ENCODE measurements at places on chromosomes 16 and 17. TPM values are rescaled to one million over a fixed set of nuclear protein-coding genes. Genes with fewer than 3 reads are reported as not detected.

GRCh38 chr16:87460936-87461335, 31.9 kb downstream of the ZCCHC14 start:
- no peak for DNase-seq

GRCh38 chr17:4740025-4740351, 260 bp upstream of the CXCL16 start:
- no peak for DNase-seq

- DNase-seq = no peak
Measured at GRCh38 chr17:76053246-76054111, 18.8 kb downstream of the SRP68 start.

- DNase-seq = peak; percentile 74
Measured at GRCh38 chr16:1333149-1333812, at the start of gene BAIAP3. Gene BAIAP3 (plus strand): TSS chr16:1333645. CDS start chr16:1338550, 4,905 bp downstream.

DNA sequence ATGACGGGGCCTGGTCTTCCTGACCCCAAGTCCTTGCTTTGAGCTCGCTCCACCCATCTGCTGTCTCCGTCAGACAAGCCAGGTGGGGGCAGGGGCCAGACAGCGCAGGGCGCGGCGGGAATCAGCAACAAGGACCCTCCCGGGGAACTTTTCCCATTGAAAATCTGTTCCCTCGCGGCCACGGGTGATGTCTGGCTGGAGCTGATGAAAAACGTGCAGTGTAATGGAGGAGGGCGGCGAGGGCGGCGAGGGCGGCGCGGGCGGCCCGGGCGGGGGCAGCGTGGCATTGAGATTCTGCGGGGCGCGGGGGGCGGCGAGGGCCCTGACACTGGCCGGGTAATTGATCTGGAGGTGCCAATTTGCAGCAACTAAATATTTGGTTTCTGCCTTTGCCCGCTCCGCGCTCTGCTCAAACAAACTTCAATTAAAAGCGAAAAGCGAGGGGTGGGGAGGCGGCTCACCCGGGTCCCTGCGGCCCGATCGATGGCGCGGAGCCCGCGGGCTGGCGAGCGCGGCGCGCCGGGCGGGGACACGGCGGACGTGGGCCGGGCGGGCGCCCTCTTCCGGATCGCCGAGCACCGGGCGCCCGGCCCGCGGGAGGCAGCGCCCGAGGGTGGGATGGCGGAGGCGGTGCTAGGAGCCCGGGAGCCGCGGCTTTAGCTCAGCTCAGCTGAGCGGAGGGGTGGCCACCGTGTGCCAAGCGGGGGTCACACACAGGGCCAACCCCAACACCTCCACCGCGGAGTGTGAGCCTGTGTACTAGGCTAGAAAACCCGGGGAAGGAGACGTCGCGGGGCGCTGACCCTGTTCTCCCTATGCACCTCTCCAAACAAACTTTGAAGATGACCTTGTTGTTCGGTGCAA, 32.4 kb downstream of the DCAKD start:
- DNase-seq = no peak

DNA sequence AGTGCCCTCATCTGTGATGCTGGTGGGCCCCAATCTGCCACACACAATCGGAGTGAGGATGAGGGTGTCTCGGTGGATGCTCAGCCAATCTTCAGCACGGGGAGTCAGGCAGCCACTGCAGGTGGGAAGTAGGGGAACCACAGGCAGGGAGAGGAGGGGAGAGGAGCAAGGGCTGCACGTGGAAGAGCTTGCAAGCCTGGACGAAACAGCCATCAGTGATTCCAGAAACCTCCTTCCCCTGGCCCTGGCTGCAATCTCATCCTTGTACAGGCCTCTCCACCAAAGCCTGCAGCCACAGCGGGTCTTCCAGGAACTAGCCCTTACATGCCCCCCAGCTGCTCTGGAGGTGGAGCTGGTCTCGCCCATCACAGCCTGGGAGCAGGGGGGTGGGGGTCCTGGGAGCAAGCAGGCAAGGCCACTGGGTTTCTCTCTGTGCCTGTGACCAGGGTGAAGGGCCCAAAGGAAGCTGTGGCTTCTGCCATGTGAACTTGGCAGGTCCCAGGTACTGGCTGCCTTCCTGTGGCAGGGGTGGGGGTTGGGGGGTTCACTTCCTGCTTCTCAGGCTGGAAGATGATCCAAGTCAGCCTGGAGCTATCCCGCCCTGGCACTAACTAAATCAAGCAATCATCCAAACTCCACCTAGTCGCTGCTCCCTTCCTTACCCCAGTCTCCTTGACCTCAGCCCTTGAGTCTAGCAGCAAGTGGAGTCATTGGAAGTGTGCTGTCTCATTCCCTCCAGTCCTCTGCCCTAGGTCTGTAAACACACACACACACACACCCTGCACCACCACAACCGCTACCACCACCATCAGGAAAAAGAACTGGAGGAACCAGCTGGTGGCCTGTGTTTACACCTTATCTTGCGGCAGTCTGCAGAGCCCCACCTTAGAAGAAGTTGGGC, 29.4 kb upstream of the MLKL start:
- no peak for DNase-seq

DNA sequence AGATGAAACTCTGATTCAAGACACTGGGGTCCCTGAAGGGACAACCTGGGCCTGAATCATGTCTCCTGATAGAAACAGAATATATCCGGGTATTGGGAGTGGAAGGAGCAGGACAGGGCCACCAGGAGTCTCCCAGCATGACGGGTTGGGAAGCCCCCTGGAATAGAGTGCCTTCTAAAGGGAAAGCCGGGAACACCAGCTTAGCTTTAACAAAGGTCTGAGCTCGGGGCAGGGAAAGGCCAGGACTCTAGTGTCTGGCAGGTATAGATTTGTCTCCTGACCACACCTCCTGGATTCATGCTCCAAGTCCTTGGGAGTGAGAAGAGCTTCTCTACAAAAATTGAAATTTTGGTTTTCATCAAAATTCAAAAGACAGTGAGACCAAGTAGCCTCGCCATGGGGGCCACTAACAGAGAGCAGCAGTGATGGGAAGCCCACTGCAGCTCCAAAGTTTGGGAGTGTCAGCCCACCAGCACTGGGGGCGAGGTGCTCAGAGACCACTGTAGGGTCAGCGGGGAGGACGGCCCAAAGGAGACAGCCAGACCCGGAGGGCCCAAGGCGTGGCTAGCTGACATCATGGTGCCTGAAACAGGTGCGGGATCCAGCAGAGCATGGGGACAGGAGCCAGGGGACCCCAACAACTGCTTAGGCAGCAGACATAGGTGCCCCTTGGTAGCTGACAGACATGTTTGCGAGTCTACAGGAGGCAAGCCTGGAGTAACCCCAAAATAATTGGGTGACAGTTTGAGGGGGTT, 81.0 kb downstream of the C16orf78 start:
- no peak for DNase-seq

- DNase-seq = no peak
Measured at GRCh38 chr16:77233799-77234519, 34.8 kb downstream of the SYCE1L start.

- DNase-seq = no peak
Measured at GRCh38 chr17:58032691-58033415, 25.8 kb upstream of the SRSF1 start.

GRCh38 chr17:73498176-73498575, 146.1 kb downstream of the SDK2 start:
- DNase-seq = no peak

DNA sequence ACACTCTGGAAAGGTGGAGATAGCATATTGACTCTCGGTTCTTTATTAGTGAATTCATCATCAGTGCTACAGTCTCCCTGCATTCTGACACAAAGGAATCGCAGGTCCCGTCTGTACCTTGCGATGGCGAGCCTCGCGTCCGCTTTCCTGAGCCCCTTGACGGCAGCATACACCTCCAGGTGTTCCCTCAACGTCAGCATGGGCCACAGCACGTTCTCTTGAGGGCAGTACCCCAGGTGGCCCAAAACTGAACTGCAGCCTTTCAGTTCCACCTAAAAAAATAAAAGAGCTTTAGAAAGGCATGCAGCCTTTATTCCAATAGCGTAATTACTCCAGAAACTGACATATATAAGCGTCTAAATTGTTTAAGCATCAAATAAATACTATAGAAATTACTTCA, 24.2 kb upstream of the ABCA9 start:
- peak; percentile 21 for DNase-seq

GRCh38 chr17:39782980-39783379, 45.2 kb downstream of the GRB7 start:
- DNase-seq = no peak

- no peak for DNase-seq
Measured at GRCh38 chr17:17077861-17078732, 35.8 kb downstream of the MPRIP start.

DNA sequence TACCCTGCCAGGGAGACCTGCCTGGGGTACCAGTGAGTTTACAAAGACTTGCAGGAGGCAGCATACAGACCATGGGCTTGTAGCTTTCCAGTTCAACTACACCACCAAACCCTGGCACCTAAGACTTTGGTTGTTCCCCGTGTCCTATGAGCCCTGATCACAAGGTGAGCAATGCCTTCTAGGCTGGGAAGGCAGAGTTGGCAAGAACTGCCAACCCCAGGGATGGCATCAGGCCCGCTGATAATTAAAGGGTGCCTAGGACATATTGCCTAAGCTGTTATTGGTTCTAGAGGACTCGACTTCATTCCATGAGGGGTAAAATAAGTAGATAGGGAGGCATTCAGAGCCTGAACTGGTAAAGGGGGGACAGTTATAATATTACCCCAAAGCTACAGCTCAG, 41.3 kb downstream of the CDH13 start:
- no peak for DNase-seq

DNA sequence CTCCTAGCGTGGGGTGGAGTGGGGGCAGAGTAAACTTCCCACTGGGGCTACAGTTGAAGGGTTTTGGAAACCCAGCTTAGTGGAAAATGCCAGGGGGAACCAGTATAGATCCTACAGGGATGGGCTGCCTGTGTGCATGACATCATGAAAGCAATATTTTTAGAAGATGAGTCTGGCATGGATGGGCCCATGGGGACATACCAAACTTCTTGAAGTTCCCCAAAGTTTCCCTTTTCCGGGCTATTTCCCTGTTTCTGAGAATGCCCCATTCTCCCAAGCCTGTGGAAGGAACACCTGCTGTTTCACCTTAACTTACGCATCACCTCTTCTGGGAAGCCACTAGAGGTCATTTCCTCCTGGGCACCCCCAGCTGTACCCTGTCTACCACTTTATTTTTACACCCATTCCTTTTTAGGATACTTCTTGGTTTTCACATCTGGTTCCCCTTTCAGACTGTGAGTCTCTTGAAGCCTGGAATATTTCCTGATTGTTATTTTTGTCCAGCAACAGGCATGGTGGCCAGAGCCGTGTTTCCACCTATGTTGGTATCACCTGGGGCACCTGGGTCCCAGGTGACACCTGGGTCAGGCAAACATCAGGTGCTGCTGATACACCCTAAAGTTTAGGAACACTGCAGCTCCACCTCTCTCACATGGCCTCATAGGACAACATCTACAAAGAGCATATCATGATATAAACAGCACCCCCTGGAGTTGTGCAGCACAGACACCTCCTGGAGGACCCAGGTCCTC, 9.8 kb downstream of the SOCS3 start:
- DNase-seq = no peak

GRCh38 chr16:81266680-81267095, 28.2 kb downstream of the BCO1 start:
- no peak for DNase-seq

DNA sequence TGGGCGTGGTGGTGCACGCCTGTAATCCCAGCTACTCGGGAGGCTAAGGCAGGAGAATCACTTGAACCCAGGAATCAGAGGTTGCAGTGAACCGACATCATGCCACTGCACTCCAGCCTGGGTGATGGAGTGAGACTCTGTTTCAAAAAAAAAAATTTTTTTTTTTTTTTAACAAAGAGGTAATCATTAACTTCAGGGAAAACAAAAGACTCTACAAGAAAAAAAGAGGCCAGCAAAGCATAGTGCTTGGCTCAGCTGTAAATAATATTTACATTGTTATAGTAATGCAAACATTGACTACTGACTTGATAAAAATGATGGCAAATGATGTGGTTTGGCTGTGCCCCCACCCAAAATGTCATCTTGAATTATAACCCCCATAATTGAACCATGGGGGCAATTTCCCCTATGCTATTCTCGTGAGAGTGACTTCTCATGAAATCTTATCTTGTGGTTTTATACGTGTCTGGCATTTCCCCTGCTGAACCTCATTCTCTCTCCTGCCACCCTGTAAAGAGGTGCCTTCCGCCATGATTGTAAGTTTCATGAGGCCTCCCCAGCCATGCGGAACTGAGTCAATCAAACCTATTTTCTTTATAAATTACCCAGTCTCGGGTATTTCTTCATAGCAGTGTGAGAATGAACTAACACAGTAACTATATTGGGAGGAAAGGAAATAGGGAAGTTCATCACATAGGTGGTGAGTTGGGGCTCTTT, 12.7 kb upstream of the SSTR2 start:
- no peak for DNase-seq

DNA sequence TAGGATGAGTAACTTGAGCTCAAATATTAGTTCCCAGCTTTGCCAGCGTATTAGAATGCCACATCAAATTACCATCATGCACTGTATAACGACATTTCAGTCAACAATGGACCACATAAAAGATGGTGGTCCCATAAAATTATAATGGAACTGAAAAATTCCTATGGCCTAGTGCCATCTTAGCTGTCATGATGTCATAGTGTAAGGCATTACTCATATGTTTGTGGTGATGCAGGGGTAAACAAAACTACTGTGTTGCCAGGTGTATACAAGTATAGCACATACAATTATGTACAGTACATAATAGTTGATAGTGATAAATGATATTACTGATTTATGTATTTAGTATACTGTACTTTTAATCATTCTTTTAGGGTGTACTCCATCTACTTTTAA, 54.4 kb upstream of the NETO2 start:
- no peak for DNase-seq

DNA sequence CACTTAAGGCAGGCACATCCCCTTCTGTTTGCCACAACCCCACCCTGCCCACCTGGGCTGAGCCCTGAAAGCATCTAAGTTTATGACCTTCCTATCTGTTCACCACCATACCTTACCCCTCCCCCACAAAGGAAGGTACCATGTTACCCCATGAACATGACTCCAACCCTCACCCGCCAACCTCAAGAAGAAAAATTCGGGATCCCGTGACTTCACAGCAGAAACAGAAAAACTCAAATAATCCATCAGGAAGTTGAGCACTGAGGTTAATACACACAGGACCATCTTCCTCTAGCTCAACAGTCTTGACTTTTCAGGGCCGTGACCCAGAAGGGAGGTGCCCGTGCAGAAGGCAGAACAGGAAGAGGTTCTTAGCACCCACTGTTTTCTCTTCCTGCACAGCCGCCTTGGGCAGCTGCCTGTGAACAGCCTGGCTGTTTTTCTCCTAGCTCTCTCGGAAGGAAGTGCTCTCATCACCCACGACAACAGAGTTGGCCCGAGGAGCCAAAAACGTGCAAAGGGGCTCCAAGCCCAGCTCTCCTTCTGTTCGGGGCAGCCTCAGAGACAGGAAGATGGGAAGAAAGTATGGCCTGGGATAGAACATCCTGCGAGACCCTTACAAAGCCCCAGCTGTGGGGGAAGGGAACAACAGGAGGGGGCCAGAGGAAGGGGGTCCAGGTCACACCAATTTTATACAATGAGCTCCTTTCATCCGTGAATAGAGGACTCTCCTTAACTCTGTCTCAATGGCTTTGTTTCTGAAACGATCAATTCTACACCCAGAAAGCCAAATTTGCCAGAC, 101.1 kb downstream of the XYLT1 start:
- no peak for DNase-seq

- DNase-seq = no peak
Measured at GRCh38 chr17:1626333-1626732, 2.3 kb downstream of the SLC43A2 start.

Gene ARL6IP1
- total RNA-seq = 147 TPM

Gene CLEC18B
- total RNA-seq = 0.26 TPM

Gene TP53TG3B
- not detected for total RNA-seq

Gene SERPINF2
- total RNA-seq = 0.56 TPM

Gene DNAI2
- not detected for total RNA-seq

Gene NUDT21
- total RNA-seq = 126 TPM

Gene TP53TG3C
- not detected for total RNA-seq

Gene GGT6
- total RNA-seq = not detected

Gene FLII
- total RNA-seq = 355 TPM

Measured in endothelial cell (in vitro differentiated cells).